ENCODE measurements at places on chromosomes 2 and 18.

DNA sequence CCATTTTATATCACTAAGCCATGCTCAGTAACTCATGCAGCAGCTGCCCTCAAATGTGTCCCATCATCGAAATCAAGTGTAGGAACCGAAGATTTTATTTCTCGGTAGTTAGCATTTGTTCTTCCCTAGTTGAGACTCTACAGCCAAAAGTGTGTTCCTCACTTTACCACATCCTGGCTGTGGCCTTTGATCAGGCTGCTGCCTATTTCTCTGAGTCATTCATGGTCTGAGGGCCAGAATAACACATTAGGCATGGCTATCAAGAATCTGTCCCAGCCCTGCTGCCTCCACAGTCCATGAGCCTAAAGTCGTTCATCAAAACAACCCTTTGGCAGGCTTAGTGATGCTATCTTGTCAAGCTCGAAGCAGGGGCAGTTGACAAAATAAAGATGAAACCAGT lies 300.1 kb downstream of the TDRD15 start:
- no peak for DNase-seq

DNA sequence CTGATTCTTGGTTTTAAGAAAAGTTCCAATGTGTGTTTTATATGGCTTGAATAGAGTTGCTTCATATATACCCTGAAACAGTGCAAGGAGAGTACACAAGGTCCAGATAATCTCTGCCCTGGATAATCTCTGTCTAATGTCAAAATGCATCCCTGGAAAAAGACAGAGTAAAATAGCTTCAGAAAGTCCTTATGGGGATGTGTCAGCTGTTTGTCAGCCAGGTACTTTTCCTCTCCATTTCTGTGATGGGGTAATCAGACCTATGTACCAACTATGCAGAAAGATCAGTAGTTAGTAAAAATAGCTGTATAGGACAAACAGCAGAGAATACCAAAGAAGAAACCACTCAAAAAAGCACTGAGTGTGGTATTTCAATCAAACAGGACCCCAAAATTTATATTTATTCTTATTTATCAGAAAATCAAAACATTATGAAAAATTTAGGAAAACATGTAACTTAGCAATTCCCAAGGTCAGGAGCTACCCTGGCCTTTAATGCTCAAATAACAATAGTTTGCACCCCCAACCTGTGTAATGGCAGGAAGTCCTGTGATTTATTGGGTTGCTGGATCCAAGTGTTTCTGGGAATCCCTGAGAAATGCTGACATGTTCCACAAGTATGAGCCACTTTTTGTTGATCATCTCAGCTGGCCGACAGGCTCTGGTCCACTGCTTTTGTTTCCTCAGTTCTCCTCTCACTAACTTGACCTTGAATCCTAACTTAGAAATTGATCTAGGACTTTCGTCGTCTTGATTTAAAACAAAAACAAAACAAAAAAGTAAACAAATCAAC lies 69.6 kb downstream of the MDH1 start:
- DNase-seq = no peak

GRCh38 chr2:189162566-189162965 lies 17.0 kb downstream of the COL5A2 start:
- no peak for DNase-seq

DNA sequence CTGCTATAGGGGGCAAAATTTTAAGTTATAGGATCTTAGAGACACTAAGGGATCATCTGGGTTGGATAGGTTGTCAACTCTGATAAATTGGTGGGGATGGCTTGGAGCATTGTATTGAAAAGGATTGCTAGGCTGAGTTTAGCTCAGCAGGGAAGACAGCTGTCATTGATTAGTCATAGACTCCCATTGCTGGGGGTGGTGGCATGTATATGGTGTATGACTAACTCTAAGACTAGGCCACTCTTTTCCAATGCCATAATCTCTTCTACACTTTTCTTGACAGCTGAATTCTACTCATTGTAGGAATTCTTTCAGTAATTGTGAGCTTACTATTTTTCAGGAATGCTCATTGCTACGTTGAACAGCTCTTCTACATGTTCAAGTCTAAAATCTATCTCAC lies 81.3 kb upstream of the PELI1 start:
- DNase-seq = no peak

DNA sequence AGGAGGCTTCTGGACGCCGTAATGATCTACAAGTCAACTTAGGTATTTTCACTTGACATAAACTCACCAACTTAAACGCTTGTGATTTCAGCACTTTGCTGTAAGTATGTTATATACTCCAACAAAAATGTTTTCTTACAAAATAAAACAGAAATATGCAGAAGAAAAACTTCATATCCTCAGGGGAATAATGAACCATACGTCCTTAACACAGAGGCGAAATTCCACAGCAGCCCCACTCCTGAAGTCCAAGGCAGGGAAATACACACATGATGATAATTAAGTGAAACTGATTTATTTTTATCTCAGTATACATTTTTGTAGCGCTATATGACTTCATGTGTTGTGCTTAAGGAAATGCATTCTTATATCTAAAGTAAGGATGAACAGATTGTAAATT lies 335.4 kb upstream of the VWC2L start:
- DNase-seq = no peak

DNA sequence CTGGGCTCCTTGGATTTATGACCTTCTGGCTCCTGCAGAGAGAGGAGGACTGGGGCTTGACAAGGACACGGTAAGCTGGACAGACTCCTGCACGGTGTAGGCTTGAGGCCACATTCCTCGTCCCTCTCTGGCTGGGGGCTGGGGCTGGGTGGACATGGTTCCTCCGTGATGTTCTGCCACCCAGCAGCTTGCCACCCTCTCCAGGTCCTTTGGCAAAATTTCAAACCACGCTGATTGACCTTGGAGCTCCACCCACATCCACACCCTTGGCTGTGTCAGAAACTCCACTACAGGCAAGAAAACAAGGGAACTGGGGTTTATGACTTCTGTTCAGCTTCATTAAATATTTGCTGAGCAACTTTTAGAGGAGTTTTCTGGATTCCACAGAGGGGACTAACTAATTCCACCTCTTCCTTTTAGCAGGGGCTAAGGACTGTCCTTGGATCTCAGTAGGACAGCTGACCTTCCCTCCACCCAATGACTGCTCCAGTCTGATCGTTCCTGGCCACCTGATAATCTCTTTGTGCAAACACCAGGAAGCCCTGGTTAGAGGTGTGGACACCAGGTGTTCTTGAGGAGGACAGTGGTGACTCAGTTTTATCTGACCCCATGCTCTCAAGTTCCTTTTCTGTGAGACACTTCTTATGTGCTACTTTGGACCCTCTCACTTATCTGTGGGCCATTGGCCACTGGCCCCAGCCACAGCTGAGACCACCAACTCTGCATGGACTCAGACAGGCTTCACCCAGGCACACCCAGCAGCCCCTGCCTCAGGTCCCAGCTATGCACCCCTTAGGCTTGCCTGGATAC lies 29.3 kb downstream of the GPR55 start:
- DNase-seq = no peak

GRCh38 chr2:88857951-88858411 lies 166.5 kb downstream of the RPIA start:
- no peak for DNase-seq

- DNase-seq = no peak
These were observed 3.0 kb downstream of the ABHD3 start for GRCh38 chr18:21701621-21702020.

- no peak for DNase-seq
These were observed 5.5 kb downstream of the VSNL1 start for GRCh38 chr2:17545680-17546613.

- DNase-seq = no peak
These were observed 999.6 kb downstream of the SUCLG1 start for GRCh38 chr2:83459456-83459855.

DNA sequence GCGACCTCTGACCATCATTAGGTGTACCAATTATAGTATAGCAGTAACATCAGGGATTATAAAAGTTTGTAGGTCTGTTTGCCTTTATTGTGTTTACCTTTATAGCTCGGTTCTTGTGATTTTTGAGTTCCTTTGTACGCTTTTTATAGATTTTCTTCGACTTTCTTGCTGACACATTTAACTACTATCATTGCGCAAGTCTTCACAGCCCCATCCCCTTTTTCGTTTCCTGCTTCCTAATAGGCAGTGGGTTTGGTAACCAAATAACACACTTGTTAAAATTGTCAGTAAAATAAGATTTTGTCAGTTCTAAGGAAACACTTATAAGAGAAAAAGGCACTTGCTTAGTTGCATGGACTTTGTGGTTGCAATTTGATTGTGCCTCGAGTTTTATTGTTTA lies 541.5 kb downstream of the LRP1B start:
- no peak for DNase-seq

DNA sequence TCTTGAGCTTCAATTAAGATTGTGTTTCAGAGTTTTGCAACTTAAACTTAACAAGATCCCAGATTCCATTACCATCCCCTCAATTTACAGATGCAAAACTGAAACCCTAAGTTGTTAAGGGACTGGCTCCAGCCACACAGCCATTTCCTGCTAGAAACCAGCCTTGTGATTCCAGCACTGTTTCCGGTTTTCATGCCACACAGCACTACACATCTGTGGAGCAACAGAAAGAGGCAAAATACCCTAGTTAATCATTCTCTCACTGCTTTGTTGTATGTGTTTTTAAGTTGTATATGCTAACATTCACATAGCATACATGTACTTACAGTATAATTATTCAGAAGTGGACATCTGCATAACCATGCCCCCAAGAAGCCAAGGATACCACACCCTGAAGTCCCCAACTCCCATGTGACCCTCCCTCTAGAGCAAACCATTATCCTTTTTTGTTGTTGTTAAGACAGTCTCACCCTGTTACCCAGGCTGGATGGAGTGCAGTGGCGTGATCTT lies 87.4 kb downstream of the MYO5B start:
- DNase-seq = no peak

GRCh38 chr18:71936744-71937143 lies 607.4 kb downstream of the CBLN2 start:
- DNase-seq = no peak

DNA sequence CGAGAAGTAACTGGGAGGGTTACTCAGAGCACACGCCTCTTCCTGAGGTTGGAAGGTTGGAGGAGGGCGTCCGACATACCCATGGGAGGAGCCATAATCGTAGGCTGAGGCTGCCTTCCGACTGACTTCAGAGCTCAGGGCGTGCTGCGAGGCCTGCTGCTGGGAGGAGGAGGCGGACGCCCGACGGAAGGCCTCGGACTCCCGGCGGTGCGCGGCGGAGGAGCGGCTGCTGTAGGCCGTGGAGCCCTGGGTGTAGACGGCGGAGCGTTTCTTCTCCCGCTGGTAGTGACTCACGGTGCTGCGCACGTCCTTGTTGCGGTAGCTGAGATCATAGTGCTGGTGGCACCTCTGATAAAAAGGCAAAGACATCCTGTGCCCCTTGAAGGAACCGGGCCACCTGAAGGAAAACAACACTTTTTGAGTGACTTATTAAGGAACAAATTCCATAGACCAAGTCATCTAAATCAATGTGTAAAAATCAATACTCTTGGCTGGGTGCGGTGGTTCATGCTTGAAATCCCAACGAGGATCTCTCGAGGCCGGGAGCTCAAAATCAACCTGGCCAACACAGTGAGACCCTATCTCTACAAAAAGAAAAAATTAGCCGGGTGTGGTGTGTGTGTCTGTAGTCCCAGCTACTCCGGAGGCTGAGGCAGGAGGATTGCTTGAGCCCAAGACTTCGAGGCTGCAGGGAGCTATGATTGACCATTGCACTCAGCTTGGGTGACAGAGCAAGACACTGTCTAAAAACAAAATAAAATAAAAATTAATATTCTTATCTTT lies 4.7 kb downstream of the MYOM1 start:
- no peak for DNase-seq

- no peak for DNase-seq
These were observed 143.5 kb downstream of the RTN4 start for GRCh38 chr2:54906716-54907115.

DNA sequence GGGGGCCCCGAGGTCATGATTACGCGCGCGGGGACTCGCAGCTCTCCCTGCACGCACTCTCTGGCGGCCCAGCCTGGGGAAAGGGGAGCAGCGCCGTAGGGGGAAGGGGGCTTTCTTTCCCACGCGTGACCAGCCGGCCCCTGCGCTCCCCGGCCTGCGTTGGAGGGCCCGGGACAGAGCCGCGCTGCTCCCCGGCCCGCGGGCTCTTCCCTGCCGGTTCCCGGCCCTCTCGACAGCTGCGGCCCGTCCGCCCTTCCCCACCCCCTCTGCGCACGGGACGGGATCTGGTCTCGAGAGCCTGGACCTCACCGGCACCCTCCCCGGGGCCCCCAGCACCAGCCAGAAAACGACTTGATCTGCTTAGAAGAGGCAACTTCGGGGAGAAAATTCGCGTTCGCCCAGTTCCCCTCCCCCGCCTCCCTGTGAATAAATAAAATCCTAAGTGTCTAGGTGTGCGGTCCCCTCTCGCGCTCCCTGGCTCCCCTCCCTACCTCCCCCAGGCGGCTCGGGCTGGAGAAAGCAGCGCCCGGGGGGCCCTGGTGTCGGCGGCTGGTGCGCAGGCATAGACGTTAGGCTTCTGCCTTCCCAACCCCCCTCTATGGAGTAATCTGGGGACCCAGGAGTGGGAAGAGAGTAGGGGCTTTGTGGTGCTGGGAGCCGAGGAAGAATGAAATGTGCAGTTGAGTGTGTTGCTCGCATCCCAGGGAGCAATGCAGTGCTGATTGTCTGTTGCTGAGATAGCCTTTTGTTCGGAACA lies 803 bp upstream of the FIGN start:
- DNase-seq = no peak

DNA sequence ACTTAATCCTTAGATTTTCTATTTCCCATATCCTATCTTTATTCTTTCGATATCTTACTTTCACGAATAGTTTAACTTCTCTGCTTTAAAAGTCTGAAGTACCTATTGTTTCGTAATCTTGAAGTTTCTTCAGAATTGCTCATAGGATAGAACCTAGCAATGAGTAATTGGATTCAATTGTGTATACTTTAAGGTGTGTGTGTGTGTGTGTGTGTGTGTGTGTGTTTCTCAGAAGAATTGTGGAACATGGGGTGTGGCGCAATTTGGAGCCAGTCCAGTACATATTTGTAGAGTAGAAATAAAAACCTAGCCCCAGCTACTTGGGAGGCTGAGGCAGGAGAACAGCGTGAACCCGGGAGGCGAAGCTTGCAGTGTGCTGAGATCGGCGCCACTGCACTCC lies 897.6 kb downstream of the BCL11A start:
- DNase-seq = no peak

DNA sequence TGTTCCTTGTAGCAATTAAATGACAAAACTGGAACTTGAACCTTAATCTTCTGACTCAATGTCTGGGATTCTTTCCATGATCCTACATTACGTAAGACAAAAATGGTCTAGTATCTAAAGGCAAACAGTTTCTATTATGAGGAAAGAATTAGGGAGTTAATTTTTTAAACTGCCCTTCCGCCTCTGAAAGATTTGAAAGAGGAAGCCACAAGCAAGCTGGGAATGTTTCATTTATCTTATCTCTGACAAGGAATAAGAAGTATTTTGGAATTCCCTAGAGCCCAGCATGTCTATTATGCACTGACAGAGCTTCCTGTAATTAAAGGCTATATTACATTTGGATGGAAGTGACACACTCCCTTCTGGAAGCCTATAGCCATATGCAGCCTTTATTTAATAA lies 558.8 kb upstream of the CDH2 start:
- DNase-seq = no peak
